AG08395 (cell line): ENCODE measurements at places on chromosomes 13 and 19.

DNA sequence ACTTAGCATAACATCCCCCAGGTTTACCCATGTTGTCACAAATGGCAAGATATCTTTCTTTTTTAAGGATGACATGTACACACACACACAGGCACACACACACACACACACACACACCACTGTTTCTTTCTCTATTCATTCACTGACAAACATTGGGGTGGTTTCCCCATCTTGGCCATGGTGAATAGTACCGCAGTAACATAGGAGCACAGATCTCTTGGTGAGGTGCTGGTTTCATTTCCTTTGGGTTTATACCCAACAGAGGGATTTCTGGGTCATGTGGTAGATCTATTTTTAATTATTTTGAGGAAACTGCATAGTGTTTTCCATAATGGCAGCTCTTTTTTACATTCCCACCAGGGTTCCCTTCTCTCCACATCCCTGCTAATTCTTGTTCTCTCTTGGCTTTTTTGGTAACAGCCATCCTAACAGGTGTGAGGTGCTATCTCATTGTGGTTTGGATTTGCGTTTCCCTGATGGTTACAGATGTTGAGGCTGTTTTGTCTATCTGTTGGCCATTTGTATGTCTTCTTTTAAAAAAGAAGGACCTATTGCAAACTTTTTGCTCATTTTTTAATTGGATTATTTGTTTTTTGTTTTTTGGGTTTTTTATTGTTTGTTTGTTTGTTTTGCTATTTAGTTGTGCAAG lies 251.7 kb upstream of the IRS2 start:
- no peak for DNase-seq

GRCh38 chr19:45947926-45948325 lies 25.7 kb downstream of the NOVA2 start:
- peak; percentile 42 for DNase-seq

- DNase-seq, result no peak
Measured at GRCh38 chr19:55241143-55241934, 12.8 kb upstream of the TMEM86B start.

DNA sequence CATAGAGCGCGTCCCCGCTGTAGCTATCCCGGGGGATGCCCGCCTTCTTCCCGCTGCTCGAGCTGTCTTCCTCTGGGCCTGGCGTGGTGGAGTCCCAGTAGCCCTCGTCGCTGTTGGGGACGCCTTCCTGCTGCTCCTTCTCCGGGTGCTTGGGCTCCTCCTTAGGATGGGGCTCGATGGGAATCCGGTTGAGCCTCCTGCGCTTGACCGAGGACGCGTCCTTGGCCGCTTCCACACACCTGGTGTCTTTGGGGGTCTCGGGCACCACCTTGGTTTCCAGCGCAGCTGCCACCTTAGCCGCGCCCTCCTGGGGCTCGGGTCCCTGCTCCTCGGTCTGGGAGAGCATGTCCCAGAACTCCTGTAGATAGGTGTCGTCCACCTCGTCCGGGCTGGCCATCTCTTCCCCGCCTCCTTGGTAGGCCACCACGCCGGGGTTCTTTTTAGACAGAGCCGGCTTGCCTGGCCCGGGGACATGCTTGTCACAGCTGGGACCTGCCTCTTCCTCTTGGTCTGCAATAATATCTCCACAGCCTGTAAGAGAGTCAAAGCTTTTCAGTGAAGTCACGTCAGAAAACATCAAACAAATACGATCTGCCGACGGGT lies 2.0 kb downstream of the AMER2 start:
- no peak for DNase-seq

DNA sequence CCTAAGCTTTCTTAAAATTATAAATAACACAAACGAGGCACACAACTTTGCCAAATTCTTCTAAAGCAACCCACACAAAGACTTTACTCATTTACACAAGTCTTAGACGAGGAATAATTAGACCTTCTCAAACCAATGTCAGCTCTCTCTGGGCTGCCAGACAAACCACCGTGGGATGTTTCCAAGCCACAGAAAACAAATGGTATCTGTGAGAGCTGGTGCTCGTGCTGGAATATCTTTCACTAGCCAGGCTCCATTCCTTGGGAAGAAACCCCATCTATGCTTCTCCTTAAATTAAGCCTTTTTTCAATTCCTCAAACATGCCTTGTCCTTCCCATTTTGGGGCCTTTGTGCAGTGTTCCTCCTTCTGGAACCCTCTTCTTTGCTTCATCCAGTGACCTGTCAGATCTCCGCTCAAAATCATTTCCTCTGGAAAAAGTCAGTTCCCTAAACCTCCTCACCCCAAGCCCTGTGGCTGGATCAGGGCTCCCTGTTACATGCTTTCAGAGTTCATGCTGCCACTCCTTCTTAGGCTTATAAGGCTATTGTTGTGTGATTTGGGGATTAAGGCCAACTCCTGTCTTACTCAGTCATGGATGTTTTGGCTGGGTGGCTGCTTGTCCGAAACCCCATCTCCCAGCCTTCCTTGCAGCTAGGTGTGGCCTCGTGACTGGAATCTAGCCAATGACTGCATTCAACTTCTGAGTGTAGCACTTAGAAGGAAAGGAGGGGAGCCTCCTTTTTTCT lies 64.2 kb upstream of the GTF2F2 start:
- peak; percentile 53 for DNase-seq

DNA sequence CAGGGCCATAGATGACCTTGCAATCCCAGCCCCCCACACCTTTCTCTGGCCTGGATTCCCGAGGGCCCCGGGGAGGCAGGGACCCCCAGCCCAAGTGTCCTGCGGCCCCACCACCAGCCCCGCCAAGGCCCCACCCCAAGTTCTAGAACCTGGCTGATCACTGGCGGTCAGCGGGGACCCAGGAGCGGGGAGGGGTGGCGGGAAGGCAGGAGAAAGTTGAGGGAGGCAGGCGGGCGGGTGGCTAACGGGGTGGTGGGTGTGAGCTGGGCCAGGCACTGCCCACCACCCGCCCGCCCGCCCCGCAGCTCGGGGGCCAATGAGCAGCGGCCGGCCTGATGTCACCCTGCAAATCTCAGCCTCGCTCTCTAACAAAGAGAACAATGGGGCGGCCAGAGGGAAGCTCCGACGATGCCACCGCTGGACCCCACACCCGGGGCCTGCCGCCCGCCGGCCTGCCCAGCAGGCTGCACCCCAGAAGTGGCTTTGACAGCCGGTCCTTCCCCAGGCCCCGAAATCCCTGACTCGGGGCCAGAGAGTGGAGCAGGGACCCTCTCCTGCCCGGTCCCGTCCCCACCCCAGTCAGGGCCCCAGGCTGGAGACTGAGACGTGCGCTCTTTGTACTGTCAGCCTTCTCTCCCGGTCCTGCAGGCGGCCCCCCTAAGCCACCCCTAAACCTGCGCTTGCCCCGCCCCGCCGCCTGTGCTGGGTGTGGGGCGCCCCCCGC lies 1.6 kb downstream of the MEX3D start:
- peak; percentile 92 for DNase-seq

GRCh38 chr19:2477732-2478191 lies 1.8 kb downstream of the GADD45B start:
- no peak for DNase-seq

DNA sequence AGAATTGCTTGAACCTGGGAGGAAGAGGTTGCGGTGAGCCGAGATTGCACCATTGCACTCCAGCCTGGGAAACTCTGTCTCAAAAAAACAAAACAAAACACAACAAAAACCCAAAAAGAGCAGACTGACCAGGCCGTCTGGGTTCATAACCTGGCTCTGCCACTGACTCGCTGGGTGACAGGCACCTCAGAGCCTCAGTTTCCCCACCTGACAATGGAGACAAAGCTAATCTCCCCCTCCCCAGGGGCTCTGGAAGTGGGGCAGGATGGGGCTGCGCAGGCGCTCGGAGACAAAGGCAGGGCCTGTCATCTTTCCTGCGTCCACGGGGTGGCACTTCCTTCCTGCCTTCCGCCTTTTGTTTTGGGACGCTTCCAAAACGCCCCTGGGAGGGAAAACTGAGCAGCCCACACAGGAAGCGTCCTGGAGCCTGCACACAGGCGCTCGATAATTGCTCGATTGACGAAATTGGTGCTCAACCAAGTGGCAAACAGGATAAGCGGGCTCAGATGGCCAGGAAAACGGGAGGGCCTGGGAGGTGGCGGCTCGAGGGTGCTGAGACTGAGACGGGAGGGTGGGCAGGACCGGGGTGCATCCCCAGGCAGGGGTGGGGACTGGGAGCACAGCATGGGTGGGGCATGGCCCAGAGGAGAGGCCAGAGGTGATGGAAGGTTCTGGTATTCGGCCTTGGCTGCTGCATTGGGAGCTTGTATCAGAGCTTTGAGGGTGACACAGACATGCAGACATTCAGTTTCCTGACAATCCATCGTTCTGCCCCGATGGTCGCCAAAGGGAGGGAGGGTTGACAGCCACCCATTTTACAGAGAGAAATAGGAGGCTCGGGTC lies 17.8 kb downstream of the SPC24 start:
- DNase-seq, result peak; percentile 88

- DNase-seq, result no peak
Measured at GRCh38 chr19:31089681-31090080, 259.6 kb downstream of the TSHZ3 start.

DNA sequence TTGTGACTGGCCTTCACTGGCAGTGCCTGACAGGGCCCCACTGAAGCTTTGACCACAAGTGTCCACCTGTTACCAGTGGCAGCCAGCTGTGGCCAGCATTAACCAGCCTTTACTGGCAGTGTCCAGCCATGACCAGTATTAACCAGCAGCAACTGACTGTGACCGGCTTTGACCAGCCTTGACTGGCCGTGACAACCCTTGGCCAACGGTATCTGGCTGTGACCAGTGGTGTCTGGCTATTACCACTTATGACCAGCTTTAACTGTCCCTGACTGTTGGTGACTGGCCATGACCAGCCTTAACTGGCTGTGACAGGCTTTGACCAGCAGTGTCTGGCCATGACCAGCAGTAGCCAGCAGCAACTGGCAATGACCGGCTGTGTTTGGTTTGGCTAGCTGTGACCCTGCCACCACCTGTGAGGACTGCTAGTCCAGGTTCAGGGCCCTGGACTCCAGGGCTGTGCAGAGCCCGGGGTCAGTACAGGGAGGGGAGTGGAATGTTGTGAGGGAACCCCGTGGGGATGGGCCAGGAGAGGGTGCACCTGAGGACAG lies 32.2 kb downstream of the CKM start:
- DNase-seq, result no peak

GRCh38 chr13:61415058-61415721 lies 459 bp downstream of the PCDH20 start:
- no peak for DNase-seq

- no peak for DNase-seq
Measured at GRCh38 chr13:90511903-90512302, 835.6 kb upstream of the MIR17HG start.

GRCh38 chr13:52926971-52927370 lies 78.5 kb upstream of the PCDH8 start:
- no peak for DNase-seq

DNA sequence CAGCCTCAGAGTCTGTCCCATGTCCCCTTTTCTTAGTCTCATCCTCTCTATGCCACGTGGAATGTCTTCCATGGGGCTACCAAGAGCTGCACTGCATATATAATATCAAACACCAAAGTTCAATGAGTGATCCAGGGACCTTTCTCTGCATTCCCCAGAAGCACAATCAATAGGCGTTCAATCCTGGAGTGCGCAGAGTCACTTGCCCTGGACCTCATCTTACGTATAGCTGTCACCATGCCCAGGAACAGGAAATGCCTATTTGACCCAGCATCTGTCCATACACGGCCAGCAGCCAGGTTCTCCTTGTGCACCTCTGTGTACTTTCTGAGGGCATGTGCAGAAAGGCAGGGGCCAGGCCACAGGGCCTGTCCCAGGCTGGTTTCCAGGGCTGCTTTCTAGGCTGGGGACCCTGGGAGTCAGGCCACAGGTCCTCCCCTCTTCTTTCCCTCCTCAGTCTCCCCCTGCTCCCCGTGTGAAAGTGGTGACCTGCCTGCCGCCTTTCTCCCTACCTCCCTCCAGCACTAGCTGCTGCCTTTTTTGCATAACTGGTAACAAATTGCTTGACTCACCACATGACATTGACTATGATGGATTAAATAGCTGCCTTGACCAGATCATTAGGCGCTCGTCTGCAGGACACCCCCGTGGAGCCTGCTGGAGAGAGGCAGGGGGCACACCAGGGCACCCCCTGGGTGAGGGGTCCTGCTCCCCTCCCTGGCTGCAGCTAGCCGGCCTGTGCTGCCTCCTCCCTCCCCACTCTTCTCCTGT lies 222.0 kb downstream of the ZNF536 start:
- no peak for DNase-seq

- no peak for DNase-seq
Measured at GRCh38 chr13:67916650-67917049, 686.5 kb upstream of the PCDH9 start.

DNA sequence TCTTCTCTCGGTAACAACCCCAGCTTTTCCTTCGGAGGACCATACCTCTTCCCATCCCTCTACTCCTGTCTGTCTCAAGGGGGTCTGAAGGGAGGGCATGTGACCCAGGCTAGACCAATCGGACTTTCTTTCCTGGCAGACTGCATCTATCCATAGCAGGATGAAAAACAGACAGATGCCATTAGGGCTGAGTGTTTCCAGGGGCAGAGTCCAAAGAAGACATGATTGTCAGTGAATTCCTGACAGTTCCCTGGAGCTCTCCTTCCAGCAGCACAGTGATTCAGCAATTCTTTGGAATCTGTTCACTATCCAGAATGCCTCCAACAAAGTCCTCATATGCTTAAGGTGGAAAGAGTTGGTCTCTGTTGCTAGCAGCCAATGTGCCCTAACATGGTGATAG lies 189.8 kb downstream of the KCTD12 start:
- peak; percentile 49 for DNase-seq

GRCh38 chr13:97018029-97018819 lies 23.9 kb upstream of the OXGR1 start:
- peak; percentile 56 for DNase-seq
